Activated CD8-positive, alpha-beta memory T cell treated with anti-CD3 and anti-CD28 coated beads for 24 hours (primary cell): ENCODE measurements at places on chromosomes 13 and 19.

- no peak for DNase-seq
These were observed 279.0 kb downstream of the NHLRC3 start for GRCh38 chr13:39317291-39317690.

DNA sequence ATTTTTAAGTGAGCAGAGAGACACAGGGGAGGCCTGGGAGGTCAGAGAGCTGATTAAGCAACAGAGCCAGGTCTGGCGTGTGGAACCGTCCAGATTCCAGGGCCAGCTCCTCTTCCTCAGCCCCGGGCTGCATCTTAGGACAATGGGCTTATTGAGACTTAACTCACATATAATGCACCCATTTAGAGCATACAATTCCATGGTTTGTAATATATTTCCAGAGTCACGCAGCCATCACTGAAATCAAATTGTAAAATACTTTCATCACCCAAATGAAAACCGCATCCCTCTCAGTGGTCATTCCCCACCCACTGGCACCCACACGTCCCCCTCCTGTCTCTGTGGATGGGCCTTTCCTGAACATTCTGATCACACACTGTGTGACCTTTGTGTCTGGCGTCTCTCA, 2.1 kb upstream of the HMG20B start:
- no peak for DNase-seq

GRCh38 chr19:1206864-1207450, 1.4 kb downstream of the STK11 start:
- DNase-seq, result peak; percentile 73

DNA sequence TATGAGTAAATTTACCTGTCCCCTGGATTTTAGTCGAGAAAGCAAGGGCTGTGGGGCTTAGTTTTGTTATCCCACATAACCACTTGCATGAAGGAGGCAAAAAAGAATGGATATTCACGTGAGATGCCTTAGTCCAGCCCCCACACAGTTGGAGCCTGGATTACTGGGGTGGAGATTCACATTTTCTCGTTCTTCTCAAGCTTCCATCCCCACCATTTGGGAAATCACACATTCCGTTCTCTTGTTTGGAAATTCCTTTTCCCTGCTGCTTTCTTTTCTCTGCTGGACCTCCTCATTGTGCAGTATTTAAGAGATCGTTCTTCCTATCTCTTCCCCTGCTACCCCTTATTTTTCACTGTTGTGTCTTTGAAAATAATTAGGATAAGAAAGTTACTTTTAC, 45.1 kb upstream of the FARP1 start:
- no peak for DNase-seq

- DNase-seq, result no peak
These were observed 293.7 kb downstream of the PCDH17 start for GRCh38 chr13:57925250-57925649.

- DNase-seq, result no peak
These were observed 10.4 kb upstream of the KLK14 start for GRCh38 chr19:51093101-51093500.

DNA sequence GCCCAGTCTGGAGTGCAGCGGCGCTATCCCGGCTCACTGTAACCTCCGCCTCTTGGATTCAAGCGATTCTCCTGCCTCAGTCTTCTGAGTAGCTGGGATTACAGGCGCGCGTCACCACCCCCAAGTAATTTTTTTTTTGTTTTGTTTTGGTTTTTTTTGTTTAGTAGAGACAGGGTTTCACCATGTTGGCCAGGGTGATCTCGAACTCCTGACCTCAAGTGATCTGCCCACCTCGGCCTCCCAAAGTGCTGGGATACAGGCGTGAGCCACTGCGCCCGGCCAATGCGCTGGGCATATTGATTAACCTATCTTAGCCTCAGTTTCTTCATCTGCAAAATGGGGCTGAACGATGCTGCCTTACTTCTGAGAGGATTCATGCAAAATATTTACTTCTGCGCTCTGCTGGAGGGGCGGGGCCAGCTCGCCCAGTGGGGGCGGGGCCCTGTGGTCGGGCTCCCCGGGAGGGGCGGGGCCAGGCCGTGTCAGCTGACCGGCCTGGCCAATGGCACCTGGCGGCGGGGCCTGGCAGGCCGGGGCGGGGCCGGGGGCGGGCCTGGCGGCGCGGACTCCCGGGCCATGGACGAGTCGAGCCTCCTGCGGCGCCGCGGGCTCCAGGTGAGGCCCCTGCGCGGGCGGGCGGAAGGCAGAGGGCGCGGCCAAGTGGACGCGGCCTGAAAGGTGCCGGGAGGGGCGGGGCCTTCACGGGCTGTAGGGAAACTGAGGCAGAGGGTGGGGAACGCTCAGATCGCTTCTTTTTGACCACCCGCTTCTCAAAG, at the start of gene MAST3:
Gene MAST3, plus strand, starts transcription at position 562 of the 776 bp plus-strand sequence. Its CDS starts 15 bp downstream, at position 577.
- peak; percentile 95 for DNase-seq

DNA sequence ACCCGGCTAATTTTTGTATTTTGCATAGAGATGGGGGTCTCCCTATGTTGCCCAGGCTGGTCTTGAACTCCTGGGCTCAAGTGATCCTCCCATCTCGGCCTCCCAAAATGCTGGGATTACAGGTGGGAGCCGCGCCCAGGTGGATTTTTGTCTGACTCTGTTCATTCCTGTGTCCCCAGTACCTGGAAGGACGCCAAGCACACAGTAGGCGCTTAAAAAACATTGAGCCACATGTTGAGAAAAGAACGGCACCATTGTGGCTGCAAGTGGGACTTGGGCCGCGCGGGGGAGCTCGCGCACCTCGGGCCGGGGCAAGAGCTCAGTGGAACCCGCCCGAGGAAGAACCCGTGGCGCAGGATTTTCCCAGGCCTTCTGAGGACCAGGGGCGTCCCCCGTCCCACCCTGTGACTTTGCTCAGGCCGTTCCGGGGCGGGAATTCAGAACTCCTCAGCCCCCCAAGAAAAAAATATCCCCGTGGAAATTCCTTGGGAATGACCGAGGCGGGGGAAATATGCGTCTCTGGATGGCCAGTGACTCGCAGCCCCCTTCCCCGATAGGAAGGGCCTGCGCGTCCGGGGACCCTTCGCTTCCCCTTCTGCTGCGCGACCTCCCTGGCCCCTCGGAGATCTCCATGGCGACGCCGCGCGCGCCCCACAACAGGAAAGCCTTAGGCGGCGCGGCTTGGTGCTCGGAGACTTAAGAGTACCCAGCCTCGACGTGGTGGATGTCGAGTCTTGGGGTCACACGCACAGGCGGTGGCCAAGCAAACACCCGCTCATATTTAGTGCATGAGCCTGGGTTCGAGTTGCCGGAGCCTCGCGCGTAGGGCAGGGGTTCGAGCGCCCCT, 1.4 kb upstream of the ICAM1 start:
- peak; percentile 97 for DNase-seq

- DNase-seq, result peak; percentile 82
These were observed 15.4 kb upstream of the MATK start for GRCh38 chr19:3801412-3802096.

GRCh38 chr19:38556521-38557174, 61.1 kb downstream of the MAP4K1 start:
- DNase-seq, result no peak

DNA sequence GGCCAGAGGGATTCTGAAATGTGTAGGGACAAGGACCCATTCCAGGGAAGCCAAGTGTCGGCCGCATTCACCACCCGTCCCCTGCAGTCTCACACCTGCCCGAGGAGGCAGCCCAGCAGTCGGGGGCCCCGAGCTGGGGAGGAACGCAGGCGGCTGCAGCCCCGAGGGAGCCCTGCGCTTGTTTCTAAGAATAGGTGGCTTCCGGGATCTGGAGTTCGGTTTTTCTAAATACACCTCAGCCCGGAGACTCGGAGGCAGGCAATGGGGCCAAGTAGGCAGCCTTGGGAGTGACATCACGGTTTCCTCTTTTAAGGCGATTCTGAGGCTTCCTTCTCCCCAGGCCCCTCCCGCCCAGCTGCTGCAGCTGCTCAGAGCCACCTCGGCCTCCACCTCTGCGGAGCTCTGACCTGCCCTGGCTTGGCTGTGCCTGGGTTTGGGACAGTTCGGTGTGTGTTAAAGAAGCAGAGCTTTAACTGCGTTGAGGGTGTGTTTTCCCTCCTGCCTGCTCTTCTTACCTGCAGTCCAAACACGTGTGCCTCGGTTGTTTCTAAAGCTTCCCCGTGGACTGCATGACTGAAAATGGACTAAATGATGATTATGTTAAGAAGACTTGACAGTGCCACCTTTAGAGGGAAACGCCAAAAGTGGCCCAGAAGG, 80.5 kb downstream of the COL4A2 start:
- no peak for DNase-seq

- DNase-seq, result no peak
These were observed 97.3 kb downstream of the AKAP11 start for GRCh38 chr13:42369071-42369797.

DNA sequence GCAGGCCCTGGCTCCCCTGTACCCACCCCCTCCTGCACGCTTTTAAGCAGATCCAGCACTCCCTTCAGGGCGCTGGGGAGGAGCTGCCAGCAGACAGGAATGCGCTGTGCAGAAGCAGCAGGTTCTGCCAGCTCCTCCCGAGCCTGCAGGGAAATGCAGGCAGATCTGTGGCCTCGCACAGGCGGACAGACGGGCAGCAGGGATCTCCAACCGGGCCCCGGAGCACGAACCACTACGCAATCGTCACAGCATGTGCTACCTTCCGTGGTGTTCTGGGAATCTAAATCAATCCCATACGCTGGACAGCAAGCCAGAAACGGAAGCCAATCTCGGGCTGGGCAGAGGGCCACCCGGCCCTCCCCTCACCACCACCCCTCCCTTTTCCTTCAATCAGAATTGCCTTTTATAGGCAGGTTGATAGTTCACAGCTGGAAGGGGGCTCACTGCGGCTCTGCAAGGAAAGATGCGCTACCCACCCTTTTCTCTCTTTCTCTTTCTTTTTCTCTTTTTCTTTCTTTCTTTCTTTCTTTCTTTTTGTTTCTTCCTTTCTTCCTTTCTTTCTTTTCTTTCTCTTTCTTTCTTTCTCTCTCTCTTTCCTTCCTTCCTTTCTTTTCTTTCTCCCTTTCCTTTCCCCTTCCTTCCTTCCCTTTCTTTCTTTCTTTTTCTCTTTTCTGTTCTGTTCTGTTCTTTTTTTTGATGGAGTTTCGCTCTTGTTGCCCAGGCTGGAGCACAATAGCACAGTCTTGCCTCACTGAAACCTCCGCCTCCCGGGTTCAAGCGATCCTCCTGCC, 99.9 kb downstream of the GNG7 start:
- DNase-seq, result no peak

GRCh38 chr13:66313413-66313812, 916.7 kb downstream of the PCDH9 start:
- no peak for DNase-seq

GRCh38 chr13:38661010-38661675, 25.7 kb upstream of the FREM2 start:
- no peak for DNase-seq

GRCh38 chr13:109418111-109418510, 368.3 kb downstream of the IRS2 start:
- DNase-seq, result no peak

- DNase-seq, result peak; percentile 70
These were observed 14.2 kb downstream of the FBXO46 start for GRCh38 chr19:45716359-45717130.

DNA sequence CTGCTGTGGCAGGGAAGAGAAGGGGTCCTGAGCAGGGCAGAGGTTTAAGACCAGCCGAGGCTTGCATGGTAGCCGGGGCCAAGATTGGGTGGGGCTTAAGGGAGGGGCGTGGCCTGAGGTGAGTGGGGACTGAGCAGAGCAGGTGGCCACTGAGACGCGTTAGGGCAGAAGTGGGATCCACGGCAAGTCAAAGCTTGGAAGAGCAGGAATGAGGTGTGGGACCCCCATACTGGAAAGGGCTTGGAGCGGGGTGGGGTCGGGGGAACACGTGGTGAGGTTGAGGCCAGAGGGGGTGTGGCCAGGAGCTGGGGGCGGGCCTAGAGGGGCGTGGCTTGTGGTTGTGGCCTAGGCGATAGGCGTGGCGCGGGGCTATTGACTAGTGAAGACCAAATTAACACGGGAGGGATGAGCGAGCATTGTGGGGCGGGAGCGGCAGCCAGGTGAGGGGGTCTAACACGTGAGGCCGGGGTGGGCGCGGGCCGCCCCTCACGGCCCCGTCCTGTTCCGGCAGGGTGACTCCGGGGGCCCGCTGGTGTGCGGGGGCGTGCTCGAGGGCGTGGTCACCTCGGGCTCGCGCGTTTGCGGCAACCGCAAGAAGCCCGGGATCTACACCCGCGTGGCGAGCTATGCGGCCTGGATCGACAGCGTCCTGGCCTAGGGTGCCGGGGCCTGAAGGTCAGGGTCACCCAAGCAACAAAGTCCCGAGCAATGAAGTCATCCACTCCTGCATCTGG, 3.3 kb downstream of the CFD start:
- DNase-seq, result peak; percentile 90

DNA sequence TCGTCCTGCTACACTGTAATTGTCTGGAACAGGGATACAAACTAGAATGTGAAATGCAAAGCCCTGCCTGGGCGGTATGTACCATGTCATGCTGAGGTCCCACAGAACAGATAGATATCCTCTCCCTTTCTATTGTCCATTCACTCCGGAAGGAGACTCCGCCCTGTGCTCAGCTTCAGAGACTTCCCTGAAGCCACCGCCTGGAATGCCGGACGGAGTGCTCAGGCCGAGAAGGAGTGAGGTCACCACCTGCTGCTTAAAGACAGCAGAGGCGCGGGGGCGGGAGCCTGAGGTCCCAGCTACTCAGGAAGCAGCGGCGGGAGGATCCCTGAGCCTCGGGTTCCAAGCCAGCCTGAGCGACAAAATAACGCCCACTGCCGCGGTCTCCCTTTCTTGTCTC, 890 bp upstream of the ZNF611 start:
- no peak for DNase-seq

- DNase-seq, result no peak
These were observed 1015.7 kb downstream of the EFNB2 start for GRCh38 chr13:105519771-105520170.

DNA sequence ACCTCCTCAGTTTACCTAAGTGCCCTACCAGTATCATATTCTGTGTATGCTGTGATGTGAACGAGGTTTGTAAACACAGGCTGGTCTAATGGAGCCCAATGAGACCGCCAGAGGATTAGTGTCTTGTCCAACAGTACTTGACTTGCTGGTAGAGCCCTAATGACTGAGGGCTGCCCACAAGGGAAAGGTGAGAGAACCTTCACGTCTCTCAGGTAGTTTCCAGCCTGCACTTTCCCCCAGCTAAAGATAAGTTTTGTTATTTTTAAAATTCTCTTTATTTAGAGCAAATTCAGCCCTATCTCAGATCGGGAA, 498 bp upstream of the RBM26 start:
- no peak for DNase-seq

DNA sequence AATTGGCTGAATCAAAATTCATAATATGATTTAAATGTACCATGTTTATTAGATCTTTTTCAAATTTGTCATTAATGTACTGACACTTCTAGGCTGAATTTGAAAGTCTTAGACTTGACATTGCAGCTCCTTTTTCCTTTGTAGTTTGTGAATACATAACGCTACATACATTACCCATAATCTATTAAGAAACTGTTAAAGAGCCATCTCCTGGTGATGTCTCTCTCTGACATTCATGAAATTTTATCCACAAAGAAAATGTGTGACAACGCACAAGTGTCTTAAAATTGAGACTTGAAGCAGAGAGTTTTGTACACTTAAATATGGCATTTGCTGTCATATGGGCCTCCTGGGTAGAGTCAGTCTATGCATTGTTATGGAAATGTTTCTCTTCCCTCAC, 320.2 kb upstream of the ARGLU1 start:
- no peak for DNase-seq

GRCh38 chr19:41641879-41642485, 15.1 kb upstream of the CEACAM4 start:
- DNase-seq, result peak; percentile 85
